Putamen (tissue), 1 donor: ENCODE measurements at places on chromosomes 6 and 20.

GRCh38 chr6:154498340-154498934, 12.0 kb downstream of the CNKSR3 start:
- DNase-seq: no peak

DNA sequence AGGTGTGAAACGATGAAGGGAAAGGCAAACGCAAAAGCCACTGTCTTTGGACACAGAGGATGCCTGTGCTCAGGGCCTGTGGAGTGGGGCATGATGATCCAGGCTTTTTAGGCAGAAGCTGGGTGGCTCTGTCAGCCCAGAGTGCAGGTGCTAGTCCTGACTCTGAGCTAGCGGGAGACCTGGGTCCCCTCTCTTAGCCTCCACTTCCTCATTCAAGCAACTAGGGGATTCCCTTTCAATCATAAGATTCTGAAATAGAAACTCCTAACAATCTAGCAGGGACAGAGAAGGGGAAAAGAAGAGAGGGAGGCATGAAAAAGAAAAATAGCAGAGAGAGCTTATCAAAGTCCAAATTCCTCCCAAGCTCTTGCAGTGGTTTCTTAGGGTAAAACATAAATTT, 7.6 kb upstream of the HIVEP2 start:
- no peak for DNase-seq

DNA sequence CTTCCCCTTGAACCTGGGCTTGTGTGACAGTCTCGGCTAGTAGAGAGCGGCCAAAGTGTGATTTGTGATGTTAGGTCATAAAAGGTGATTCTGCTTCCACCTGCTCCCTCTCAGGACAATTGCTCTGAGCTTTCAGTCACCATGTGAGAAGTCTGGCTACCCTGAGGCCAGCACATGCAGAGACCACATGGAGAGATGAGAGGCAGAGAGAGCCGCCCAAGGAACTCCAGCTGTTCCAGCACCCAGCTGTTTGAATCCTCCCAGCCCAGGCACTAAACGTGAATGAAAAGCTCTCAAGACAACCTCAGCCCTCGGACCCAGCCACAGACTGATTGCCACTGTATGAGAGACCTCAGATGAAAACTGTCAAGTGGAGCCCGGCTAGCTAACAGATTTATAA, 143.4 kb upstream of the EEF1E1 start:
- DNase-seq: no peak

- DNase-seq: peak; percentile 45
Measured at GRCh38 chr20:63102721-63103375, 96.1 kb upstream of the BHLHE23 start.

GRCh38 chr6:6749702-6750491, 161.4 kb downstream of the LY86 start:
- peak; percentile 12 for DNase-seq

DNA sequence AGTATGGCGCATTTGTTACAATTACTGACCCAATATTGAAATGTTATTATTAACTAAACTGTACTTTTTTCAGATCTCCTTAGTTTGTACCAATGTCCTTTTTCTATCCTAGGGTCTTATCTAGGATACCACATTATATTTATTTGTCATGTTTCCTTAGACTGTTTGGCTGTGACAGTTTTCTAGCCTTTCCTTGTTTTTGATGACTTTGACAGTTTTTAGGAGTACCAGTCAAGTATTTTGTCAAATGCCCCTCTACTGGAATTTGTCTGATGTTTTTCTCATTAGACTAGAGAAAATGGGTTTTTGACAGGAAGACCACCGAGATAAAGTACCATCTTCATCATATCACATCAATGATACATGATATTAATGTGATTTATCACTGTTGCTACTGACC, 14.6 kb downstream of the CCNC start:
- DNase-seq: no peak

GRCh38 chr6:80145921-80146320, 39.5 kb downstream of the BCKDHB start:
- DNase-seq: no peak

DNA sequence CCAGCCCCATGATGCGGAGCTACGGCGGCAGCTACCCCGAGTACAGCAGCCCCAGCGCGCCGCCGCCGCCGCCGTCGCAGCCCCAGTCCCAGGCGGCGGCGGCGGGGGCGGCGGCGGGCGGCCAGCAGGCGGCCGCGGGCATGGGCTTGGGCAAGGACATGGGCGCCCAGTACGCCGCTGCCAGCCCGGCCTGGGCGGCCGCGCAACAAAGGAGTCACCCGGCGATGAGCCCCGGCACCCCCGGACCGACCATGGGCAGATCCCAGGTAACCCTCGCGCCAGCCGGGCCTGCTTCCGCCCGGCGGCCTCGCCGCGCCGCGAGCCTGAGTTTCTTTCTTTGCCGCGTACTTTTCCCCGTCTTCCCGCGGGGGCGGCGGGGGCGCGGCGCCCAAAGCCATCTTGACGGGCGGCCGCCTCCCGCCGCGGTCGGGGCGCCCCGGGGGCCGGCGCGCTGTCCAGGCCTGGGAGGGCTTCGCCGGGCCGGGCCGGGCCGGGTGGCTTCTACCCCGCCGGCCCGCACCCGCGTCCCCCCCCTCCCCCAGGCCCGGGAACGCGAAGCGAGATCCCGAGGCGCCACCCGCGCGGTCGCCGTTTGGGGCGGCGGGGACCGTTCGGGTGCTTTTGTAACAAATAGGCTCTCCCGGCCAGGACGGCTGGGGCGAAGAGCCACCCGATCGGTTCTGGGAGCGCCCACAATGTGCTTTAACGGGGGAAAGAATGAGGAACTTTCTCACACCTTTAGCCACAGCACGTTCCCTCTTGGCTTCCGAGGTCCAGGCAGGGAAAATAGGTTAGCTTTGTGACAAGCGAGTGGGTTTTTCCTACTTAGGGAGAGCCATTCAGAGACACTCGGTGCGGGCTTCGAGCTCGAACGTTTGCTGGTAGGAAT, 2.3 kb downstream of the ARID1B start:
- DNase-seq: no peak

DNA sequence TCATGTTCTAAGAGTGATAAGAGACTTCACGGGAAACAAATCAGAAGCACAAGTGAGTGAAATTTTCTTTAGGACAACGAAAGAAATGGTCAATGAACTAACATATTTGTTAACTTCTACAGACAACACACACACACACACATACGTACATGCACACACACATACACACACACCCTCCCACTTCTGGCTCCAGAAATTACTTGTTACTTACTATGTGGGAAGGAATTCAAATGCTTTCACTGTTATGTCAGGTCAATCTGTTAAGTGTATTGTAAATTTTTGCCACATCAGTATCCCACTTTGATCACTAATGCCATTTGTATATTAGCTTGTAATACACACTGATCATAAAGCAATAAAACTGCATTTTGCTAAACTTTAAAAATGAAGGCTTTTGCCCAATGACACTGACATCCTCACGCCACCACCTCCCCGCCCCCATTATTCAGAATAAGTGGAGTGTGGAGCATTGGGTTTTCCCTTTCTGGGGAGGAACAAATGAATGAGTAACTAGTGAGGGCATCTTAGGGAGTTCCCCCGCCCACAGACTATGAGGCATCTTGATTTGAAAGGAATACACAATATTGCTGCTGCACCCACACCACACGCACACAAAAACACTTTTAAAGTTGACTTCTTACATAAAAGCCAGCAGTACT, 76.2 kb downstream of the ATXN1 start:
- DNase-seq: no peak

GRCh38 chr6:142821860-142822259, 123.1 kb downstream of the HIVEP2 start:
- no peak for DNase-seq

- no peak for DNase-seq
Measured at GRCh38 chr20:59736366-59736765, 132.0 kb downstream of the PHACTR3 start.

DNA sequence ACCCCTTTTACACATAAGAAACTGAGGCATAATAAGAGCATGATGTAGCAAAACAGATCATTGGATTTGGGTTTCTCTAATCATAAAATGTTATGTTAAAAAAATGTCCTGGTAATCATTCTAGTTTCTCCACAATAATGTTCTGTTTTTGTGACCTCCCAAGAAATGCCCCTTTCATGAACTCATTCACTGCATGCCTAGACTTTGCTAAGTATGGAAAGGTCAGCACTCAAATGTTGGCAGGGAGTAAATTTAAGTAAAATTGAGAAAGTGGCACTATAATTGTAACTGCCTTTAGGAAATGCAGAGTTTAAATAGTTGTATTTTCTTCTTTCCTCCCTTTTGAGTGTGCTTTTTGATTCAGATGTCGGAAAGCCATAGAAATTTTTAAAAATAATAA, 48.5 kb upstream of the ID4 start:
- no peak for DNase-seq

GRCh38 chr6:104995989-104996617, 39.2 kb downstream of the LIN28B start:
- DNase-seq: no peak

DNA sequence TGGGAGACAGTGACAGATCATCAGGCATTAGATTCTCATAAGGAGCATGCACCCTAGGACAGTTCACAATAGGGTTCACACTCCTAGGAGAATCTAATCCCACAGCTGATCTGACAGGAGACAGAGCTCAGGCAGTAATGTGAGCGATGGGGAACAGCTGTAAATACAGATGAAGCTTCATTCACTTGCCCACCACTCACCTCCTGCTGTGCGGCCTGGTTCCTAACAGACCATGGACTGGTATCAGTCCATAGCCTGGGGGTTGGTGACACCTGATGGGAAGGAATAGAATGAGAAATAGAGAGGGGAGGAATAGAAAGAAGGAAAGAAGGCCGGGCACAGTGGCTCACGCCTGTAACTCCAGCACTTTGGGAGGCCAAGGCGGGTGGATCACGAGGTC, 336.8 kb upstream of the SASH1 start:
- no peak for DNase-seq

DNA sequence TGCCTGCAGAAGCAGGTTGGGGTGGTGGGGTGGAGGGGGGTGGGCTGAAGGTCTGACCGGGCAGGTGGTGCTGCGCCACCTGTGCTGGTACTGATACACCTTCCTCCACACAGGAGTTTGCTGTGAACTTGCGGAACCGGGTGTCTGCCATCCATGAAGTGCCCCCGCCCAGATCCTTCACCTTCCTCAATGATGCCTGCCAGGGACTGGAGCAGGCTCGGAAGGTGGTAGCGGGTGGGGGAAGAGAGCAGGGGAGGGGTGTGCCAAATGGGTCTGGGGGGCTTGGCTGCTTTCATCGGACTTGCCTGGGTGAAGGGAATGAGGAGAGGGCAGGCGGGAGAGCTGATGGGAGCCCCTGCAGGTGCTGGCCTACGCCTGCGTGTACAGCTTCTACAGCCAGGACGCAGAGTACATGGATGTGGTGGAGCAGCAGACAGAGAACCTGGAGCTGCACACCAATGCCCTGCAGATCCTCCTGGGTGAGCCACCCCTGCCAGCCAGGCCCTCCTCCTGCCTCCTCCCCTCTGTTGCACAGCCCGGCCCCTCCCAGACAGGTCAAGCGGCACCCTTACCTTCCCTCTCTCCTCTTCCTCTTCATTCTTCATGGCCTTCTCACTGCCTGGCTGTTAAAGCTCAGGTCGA, 6.7 kb downstream of the DNPH1 start:
- no peak for DNase-seq

- no peak for DNase-seq
Measured at GRCh38 chr6:15310680-15311079, 64.8 kb downstream of the JARID2 start.

DNA sequence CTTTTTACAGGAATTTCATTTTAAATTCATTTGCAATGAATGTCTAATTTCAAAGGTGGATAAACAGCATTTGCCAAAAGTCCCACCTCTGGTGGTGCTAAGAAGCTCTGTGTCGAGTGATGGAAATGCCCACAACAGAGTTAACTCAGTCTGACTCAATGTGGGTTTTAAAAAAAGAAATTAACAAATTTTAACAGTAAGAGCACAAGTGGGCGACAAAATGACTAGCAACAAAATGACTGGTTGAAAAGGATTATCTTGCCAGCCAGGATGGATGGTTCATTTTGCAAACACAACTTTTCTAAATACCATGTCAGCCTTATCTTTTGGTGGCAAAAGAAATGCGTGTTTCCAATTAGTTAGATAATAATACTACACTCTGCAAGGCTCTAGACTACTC, 14.3 kb upstream of the TAGAP start:
- no peak for DNase-seq
